ENCODE measurements at places on chromosomes 1 and 21.

DNA sequence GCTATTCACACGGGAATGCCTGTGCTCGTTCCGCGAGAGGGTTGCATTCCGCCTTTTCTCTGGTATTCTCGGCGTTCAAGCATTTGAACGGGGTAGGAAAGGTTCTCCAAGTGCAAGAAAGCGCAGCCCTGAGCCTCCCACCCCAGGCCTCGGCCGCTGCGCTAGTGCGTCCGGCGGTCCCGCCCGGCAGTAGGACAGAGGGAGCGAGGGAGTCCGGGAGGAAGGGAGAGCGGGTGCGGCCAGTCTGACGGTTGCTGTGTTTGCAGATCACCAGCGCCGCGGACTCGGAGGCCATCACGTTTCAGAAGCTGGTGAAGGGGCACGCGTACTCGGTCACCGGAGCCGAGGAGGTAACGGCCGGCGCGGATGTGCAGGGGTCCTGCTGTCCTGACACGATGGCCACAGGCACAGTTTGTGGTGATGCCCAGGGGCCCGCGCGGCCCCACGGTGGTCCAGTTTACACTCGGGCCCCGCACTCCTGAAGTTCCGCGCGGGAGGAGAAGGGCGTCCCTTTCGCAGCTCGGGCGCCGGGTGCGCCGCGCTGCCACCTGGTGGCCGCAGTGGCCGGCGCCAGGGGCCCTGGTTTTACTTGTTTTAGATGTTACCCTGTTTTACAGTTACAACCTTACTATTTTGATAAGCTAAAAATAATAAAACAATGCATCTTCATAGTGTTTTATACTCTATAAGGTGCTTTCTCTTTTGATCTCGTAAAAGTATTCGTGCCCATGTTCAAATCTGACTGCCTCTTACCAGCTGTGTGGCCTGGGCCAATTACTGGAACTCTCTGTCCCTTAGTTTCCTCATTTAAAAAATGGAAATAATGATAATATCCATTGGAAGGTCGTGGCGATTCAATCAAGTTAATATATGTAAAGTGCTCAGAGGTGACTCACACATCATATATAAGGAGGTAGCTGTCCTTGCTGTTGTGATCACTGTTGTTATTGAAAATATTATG, 36.7 kb downstream of the CAPN2 start:
- peak; percentile 37 for DNase-seq

DNA sequence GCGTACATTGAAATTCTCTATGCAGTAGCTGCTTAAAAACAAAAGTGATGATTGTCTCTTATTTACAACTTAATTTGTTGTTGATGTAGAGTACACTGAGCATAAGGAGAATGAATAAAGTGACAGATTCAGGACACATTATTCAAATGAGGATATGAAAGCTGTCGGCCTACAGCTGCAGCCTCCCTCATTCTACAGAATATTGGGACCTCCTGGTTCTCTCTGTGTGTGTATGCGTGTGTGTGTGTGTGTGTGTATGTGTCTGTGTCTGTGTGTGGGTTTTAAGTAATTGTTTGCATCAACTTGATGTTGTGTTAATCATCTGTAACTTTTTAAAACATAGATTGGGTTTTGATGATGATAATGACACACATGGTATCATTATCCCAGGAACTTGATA, 17.9 kb downstream of the PROX1 start:
- no peak for DNase-seq

DNA sequence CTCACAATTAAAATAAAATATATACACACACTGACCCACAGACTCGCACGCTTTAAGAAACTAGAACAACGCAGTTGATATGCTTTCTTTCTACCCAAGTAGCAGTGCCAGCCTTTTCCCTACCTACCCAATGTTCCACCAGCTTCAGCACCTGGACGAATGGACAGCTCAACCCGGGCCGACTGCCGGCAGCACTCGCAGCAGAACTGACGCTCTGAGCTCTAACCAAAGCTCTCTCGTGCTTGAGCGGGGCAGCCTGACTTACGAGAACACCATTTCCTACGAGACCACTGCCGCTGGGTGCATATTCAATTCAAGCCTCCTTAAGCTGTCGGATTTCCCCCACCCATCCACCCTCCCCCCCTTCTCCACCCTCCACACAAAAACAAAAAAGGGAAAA, 127.4 kb upstream of the DPYD start:
- peak; percentile 50 for DNase-seq

GRCh38 chr21:33821503-33822322, 93.9 kb downstream of the ATP5PO start:
- no peak for DNase-seq

- no peak for DNase-seq
Observed at GRCh38 chr1:78676993-78677392, 27.4 kb downstream of the IFI44 start.

GRCh38 chr1:171994293-171994692, 153.0 kb downstream of the DNM3 start:
- no peak for DNase-seq

- no peak for DNase-seq
Observed at GRCh38 chr21:23695443-23695842, 1911.8 kb downstream of the MRPL39 start.

- DNase-seq: no peak
Observed at GRCh38 chr1:168400139-168400538, 119.5 kb downstream of the TBX19 start.

GRCh38 chr1:175413367-175413766, 220.8 kb upstream of the KIAA0040 start:
- DNase-seq: no peak

DNA sequence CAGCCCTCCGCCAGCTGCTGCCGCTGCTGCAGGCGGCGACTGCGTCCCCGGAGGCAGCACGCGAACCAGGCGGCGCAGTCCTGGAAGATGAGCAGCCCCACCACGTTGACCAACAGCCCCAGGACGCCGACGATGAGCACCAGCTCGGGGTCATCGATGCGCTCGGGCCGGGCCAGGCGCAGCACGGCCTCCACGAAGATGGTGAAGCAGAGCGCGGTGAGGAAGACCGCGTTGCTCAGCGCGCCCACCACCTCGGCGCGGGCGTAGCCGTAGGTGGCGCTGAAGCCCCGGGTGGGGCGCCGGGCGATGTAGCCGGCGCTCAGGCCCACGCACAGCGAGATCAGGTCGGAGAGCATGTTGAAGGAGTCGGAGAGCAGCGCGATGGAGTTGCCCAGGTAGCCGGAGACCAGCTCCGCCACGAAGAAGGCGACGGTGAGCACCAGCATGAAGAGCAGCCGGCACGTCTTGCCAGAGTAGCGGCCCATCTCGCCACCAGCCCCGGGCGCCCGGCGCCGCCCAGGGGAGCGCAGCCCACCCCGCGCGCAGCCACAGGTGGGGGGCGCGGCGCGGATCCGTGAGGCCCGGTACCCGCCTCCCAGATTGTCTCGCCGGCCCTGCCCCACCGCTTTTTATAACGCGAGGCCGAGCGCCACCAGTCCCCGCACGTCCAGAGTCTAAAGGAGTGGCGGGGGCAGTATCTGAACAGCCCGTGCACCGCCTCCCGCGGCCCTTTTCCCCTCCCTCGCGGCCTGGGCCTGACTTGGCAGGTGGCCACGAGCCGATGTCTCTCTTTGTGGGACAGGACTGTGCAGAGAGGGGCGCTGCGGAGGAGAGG, at the start of gene SLC30A10:
TSS of gene SLC30A10 (minus strand) at position 602 of the 835 bp plus-strand sequence. CDS start at position 485, 117 bp downstream.
- DNase-seq: no peak

DNA sequence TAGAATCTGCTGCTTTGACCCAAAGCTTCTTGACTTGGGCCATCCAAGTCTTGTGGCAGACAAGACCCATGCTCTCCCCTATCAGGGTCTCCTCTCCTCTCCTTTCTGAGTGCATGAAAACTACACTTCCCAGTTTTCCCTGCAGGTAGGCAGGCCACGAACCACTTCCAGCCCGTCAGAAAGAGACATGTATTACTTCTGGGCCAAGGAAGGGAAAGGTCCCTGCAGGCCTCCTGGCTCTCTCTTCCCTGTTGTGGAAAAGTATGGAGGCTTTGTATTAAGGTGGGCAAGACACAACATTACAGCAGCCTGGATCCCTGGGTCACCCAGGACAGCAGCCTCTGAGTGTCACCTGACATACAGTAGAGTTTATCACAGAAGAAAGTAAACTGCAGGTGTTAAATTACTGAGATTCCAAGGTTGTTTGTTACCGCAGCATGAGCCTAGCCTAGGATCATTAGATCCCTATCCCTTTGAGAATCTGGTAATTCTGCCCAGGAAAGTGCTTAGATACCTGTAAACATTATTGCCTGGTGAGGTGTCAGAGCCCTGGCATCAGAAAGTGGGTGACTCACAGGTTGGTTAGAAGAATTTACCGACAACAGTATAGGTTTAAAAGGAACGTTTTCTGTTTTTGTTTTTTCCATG, 717.3 kb downstream of the MATN1 start:
- no peak for DNase-seq

DNA sequence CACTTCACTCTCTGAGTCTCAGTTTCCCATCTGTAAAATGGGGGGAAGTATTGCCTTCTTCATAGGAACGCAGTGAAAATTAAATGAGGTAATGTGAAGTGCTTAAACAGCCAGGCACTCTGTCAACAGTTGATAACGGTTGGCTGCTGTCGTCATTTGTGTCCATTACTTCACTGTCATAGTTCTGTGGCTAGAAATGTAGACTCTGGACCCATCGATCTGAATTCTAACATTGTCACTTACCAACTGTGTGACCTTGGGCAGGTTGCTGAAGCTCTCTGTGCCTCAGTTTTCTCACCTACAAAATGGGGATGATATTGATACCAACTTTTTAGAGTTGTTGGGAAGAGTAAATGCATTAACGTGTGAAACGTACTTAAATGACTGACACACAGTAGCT, 152.6 kb downstream of the PTPRU start:
- DNase-seq: no peak

GRCh38 chr1:160096274-160097116, 1.9 kb downstream of the IGSF8 start:
- no peak for DNase-seq

- DNase-seq: no peak
Observed at GRCh38 chr1:165389609-165390008, 33.1 kb upstream of the LMX1A start.

DNA sequence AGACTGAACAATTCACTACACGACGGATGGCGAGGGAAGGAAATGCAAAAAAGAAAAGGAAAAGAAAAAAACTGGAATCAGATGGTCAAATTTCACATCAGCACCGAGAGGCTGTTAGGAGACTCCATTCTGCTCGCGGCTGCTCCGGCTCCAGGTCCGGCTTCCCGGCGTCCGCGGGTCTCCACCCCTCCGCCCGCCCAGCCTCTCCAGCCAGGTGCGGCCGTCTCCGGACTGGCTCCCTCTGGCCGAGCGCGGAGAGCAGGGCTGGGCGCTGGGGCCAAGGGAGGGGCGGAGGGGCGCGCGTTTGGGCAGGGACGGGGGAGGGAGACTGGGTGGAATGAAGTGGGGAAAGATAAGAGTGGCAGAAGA, 332 bp downstream of the KCNJ6 start:
- DNase-seq: no peak

GRCh38 chr21:33380483-33380998, 22.7 kb upstream of the IFNGR2 start:
- DNase-seq: peak; percentile 78

GRCh38 chr1:23634840-23635651, 56.6 kb upstream of the RPL11 start:
- DNase-seq: peak; percentile 23

- DNase-seq: no peak
Observed at GRCh38 chr1:83705091-83705490, 293.8 kb downstream of the TTLL7 start.

DNA sequence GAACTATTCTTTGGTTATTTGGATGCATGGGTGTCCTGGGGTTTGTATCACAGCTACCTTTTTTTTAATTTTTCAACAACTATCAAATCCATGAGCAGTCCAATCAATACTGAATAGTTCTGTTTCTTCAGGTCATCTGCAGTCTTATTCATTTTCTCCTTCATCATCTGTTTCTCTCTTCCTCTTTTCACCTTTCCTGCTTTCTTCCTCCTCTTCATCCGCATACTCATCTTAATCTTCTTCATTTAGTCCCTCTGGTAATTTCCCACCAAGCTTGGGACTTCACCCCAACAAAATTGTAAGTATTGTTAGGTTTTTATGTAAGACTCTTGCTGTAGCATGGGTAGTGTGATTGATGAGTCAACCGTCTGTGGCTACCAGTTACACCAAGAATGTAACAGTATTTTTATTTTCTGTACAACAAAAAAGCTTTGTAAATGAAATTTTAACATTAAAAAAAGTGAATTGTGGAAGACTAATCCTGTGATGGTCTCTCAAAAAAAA, 184.1 kb upstream of the RNPC3 start:
- DNase-seq: no peak

GRCh38 chr1:88266051-88266450, 418.0 kb upstream of the PKN2 start:
- DNase-seq: no peak

GRCh38 chr1:90262791-90263190, 267.9 kb downstream of the ZNF326 start:
- no peak for DNase-seq

GRCh38 chr1:72007312-72007711, 275.0 kb downstream of the NEGR1 start:
- DNase-seq: no peak

Data from stimulated activated CD4-positive, alpha-beta T cell treated with anti-CD3 and anti-CD28 coated beads, Interleukin-1b, Interleukin-23, amount 100 ng/mL, for 1 hour (primary cell).